ENCODE measurements at places on chromosomes 13 and 19.

DNA sequence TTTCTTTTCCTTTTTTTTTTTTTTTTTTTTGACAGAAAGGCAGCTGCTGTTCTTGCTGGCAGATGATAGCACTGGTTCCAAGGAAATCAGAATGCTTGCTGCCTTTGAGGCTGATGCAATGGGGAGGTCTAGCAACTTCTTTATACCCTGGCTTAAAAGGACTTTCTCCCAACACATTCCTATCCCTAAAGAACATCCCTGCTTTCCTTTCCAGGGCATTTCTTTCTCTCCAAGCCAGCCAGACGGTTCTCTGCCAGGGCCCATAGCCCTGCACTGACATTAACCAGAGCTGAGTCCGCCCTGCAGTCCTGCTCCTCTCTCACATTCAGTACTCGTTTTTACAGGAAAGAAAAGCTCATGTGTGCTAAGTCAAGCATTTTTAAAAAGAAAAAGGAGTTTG is 133.9 kb upstream of the WASF3 start:
- no peak for DNase-seq

- no peak for DNase-seq
These were observed 98.0 kb downstream of the PRR20E start for GRCh38 chr13:57264965-57265364.

DNA sequence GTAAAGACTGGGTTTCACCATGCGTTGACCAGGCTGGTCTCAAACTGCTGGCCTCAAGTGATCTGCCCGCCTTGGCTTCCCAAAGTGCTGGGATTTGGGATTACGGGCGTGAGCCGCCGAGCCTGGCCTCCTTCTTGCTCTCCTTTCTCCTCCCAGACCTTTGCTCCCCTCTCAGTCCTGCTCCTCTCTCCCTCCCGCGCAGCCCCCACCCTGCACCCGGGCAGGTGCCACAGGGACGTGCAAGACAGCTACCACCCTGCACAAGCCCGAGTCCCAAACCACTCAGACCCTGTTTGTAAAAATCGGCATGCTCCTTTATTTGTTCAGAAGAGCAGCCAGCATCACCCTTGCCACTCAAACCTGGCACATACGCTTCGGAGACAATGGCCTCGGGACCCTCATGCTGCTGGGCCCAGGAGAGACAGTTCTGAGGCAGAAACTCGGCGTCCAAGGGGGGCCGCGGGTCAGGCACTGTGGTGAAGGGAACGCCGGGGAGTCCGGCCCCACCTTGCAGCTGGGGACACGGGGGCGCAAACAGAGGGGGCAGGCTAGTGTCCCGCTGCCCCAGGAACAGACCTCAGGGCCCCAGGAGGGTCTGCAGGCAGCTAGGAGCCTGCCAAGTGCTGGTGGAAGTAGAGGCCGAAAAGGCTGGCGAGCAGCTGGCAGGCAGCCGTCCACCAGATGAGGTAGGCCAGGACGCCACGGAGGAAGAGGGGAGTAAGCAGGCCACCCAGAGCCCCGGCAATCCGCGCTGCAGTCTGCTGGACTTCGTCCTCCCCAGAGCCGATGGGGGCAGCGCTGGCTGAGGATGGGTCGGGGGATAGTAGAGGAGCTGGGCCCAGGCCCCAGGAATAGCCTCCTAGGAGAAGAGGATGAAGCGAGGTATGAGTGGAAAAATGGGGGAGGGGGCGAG is 18.7 kb downstream of the TMEM161A start:
- DNase-seq = no peak

- no peak for DNase-seq
These were observed 27.6 kb downstream of the ZNF607 start for GRCh38 chr19:37691881-37692504.

GRCh38 chr19:372306-372890 is 27.8 kb upstream of the MIER2 start:
- DNase-seq = peak; percentile 82

GRCh38 chr13:97001636-97002035 is 7.4 kb upstream of the OXGR1 start:
- no peak for DNase-seq

DNA sequence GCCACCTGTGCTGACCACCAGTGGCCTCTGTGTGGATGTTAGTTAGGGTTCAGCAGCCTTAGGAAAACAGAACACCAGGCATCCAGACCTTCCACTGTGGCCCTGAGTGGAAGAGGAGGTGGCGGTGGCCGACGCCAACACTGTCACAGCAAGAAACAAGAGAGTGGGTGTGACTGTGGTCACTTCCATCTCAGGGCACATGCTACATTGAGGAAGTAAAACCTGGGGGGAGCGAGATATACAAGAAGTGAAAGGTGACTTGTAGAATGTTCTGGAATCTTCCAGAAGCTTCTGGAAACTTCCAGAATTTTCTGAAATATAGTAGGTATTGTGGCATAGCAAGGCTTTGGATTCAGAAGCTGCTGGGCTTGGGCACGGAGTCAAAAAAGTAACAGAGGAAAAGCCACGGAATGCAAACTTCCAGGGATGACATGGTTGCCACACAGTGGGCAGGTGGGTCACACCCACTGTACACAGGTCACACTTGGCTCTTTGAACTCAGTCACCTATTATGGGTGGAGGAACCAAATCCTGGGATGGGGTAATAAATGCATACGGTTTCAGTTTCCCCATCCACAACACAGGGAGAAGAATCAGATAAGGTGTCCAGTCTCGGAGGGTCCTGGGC is 24.3 kb downstream of the GNG7 start:
- no peak for DNase-seq

GRCh38 chr13:108034909-108035410 is 180.4 kb downstream of the LIG4 start:
- DNase-seq = no peak

DNA sequence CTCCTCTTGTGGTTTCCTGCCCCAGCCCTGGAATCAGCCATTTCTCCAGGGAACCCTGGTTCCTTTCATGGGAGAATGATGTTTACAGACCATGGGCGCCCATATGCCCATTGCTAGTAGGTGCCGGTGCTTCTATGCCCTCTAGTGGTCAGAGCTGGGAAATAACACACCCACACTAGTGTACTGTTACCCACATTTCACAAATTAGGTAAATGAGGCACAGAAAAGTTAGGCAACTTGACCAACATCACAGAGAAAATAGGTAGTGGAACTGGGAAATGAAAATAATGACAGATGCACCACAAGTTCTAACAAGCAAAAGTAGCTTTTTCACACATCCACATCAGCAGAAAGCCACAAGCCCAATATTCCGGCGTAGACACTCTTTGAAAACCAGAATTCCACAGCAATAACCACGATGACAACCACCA is 1.3 kb upstream of the CEACAM3 start:
- peak; percentile 79 for DNase-seq

DNA sequence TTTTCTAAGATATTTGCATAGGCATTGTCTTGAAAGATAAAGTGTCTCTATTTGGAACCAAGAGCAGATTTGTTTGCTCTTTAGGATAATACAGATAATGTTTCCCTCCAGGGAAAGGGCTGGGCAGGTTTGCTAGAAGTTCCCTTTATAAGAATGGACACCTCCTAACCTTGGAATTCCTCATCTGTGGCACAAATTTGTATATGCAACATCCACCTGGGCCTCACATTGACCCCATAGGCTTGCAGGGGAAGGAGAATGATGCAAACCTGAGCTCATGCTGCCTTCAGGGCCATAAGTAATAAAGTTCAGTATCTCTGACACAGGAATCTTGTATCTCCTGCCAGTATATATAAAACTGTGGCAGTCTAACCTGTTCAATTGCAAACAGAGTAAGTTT is 508.4 kb upstream of the MIR17HG start:
- DNase-seq = no peak
